Activated T-helper 2 cell treated with anti-CD3 and anti-CD28 coated beads, Interferon-gamma antibody, Interleukin-2, Interleukin-4, amounts not matched to agents 10 μg/mL and 5 μg/mL and 100 μg/mL, durations not matched to agents 14 hours and 24 hours and 36 hours (primary cell): ENCODE measurements at places on chromosomes 6 and 20. TPM values are rescaled to one million over a fixed set of nuclear protein-coding genes. Genes with fewer than 3 reads are reported as not detected.

- H3K4me1 ChIP-seq: peaks cover 4% of the 10 kb centered on the region
- DNase-seq: no peak
- peaks cover 11% of the 10 kb centered on the region for H3K27me3 ChIP-seq
- no peak overlapping the region for H3K27ac ChIP-seq
- H3K36me3 ChIP-seq: no peaks in the 10 kb centered on the region
Observed at GRCh38 chr20:19817017-19817416, 59.0 kb downstream of the RIN2 start.

GRCh38 chr6:82597201-82597600 is 233.6 kb downstream of the TPBG start:
- no peak overlapping the region for H3K4me3 ChIP-seq
- no peaks in the 10 kb centered on the region for H3K4me1 ChIP-seq
- no peak overlapping the region for H3K27ac ChIP-seq
- no peaks in the 10 kb centered on the region for H3K27me3 ChIP-seq

The SLA2 gene
- total RNA-seq: 54.9 and 56.5 TPM in 2 replicates

The PTPRA gene
- 92.0 TPM in 2 replicates for total RNA-seq
